ENCODE measurements at places on chromosomes 2 and 18.

- no peak for DNase-seq
Observed at GRCh38 chr2:223959688-223960087, 2.4 kb downstream of the MRPL44 start.

DNA sequence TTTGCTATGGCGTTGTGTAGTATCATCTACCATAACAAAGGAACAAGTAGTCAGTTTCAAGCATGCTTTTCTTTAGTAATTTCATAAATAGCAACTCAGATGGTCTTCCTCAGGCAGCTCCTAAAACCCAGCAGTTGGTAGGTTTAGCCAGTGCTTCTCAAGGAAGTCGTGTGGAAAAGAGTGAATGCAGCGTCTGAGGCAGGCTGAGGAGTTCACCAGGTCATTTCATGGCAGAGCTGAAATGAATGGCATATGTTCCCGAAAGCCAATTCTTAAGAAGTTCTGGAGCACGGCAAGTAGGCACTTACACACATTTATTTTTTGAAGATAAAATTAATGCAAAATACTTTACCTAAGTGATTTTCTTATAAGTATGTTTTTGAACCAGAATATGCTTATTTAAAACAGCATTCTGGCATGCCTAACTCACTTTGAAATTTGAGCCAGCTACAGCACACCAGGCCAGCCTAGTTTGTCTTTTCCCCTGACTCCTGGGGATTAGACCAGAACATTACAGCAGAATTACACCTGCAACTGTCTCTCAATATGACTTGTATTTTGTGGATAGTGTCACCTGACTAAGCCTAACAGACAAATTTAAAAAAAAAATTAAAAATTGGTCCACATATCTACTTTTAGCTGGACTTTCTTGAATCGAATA is 62.2 kb downstream of the OSBPL6 start:
- no peak for DNase-seq

- no peak for DNase-seq
Observed at GRCh38 chr2:83730223-83730622, 728.9 kb downstream of the SUCLG1 start.

DNA sequence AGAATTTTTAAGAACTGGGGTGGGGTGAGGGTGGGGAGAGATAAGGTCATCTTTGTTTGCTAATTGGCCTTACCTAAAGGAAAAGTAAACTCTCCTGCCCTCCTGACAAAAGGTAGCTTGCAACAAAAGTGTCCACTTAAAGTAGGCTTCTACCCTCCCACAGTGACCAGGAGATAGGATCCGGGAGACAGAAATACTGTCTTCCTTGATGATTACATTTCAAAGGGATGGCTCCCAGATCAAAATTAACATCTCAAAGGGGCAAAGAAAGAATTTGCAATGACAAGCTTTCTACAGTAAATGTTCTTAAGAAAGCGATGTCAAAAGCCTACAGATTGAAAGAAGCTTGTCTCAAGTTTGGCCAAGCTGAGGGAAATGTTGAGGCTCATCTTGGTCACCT is 775.3 kb downstream of the CPS1 start:
- no peak for DNase-seq

DNA sequence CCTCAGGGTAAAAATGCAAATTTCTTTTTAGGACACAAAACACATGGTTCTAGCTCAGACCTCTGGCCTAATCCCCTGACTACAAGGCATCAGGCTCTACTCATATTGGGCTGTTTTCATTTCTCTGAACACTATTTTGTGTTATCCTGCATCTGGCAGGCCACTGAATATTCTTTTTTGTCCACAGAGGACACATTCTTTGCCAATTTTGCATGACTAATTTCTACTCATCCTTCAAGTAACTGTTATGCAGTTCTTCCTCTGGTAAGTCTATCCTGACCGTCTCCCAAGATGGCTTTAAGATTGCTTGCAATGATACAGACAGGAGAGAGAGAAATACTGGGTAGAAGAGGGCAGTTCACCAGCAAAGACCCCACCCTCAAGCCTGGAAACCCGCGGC is 107.6 kb upstream of the RGPD4 start:
- DNase-seq = no peak

DNA sequence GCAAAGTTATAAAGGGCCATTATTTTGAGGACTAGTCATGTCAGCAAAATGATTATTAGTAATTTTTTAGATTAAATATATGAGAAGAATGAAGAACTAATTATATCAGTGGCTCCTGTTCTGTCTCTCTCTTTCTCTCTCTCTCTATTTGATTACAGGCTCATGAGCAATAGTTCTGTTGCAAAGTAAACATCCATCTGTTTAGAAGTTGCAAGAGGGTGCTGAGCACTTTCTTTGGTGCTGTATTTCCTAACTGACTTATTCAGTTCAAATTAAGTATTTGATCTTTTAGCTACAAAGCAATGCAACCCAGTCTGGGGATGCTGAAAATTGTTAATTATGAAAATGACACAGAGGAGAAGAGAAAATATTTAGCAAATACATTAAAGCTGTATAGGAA is 408.1 kb upstream of the UBE2E3 start:
- no peak for DNase-seq

DNA sequence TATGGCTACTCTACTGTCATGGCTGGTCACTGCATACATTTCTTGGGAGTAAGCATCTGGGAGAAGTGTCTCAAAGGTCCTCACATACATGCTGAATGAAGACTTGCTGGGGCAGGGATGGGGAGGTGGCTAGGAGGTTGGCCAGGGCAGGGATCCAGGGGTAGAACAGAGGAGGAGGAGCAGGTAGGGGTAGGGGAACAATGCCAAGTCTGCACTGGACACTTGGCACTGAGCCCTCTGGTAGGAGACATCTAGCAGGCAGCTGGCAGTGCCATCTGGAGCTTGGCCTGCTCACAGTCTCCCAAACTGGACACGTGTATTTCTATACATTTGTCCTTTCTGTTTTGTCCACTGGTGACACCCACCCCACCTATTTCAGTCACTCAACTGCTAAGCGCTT is 62.7 kb upstream of the REV1 start:
- DNase-seq = no peak

DNA sequence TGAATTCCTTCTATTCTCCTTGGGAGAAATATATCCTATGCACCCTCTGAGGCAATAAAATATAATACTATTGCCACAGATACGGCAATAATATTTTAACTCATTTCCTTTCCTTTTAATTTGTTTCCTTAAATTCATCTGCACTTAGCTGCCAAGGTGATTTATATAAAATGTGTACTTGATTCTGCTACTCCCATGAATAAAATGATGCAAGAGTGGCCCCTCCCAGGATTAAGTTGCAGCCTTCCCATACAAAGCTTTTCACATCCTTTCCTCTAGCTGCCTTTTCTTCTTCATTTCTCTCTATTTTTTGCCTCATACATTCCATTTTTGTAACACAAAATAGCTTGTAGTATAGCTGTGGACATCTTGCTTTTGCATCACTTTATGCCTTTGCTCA is 464.1 kb upstream of the ZEB2 start:
- DNase-seq = no peak

- no peak for DNase-seq
Observed at GRCh38 chr2:230722207-230722885, 9.7 kb downstream of the CAB39 start.

DNA sequence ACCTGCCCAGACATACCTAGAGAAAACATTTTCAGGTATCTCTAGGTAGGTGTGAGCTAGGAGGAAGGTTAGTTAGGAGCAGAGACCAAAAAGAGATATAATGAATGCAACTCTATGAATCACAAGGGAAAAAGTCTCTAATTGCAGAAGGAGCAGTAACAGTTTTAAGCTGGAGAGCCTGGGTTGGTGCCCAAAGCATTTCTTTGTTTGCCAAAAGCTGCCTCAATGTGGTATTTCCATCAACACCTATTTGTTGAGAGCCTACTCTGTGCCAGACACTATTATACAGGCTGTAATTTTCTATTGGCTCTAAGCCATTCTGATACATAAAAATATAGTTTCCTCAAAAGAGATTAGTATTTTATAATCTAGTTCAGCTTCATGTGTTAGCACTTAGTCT is 141.6 kb downstream of the UBE2E3 start:
- no peak for DNase-seq

- no peak for DNase-seq
Observed at GRCh38 chr2:69786052-69786560, 43.4 kb upstream of the GMCL1 start.

DNA sequence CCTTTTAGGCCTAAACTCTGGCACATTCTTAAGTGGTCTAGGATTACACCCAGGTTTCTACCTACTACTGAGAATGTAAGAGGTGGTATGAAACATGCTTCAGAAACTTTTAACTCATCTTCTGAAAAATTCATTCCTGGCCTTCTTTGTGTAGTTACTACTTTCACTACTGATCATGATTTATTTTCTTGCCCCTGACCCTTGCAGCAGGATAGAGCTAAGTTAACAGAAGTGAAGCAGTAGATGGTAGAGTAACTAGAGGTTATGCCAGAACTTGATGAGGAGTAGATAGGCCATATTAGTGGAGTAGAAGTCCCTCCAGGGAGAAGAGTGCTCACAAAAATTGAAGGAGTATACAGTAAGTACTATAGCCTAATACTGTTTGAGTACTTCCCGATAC is 75.5 kb upstream of the MSTN start:
- DNase-seq = no peak

GRCh38 chr2:206267567-206267966 is 6.9 kb upstream of the ZDBF2 start:
- DNase-seq = no peak

- DNase-seq = no peak
Observed at GRCh38 chr2:155528034-155528433, 804.5 kb downstream of the NR4A2 start.

DNA sequence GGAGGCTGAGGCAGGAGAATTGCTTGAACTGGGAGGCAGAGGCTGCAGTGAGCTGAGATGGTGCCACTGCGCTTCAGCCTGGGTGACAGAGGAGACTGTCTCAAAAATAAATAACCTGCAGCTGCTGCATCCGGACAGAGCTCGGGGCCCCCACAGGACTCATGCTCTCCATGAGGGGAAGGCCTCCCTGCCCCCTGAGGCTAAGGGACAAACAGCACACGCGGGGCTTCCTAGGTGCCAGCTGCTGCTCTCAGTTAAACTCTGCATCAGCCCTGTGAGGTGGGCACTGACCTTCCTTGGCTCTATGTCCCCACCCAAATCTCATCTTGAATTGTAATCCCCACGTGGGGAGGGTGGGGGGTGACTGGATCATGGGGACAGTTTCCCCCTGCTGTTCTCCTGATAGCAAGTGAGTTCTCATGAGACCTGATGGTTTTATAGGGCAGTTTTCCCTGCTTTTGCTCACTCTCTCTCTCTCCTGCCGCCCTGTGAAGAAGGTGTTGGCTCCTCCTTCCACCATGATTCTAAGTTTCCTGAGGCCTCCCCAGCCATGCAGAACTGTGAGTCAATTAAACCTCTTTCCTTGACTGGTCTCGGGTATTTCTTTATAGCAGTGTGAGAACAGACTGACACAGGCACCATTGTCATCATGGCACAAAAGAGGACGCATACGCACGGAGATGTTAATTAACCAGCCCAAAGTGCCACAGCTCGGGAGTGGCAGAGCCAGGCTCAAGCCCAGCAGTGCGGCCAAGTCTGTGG is 49.9 kb upstream of the TAF1B start:
- no peak for DNase-seq

- DNase-seq = no peak
Observed at GRCh38 chr2:171509945-171510731, 12.1 kb upstream of the CYBRD1 start.

DNA sequence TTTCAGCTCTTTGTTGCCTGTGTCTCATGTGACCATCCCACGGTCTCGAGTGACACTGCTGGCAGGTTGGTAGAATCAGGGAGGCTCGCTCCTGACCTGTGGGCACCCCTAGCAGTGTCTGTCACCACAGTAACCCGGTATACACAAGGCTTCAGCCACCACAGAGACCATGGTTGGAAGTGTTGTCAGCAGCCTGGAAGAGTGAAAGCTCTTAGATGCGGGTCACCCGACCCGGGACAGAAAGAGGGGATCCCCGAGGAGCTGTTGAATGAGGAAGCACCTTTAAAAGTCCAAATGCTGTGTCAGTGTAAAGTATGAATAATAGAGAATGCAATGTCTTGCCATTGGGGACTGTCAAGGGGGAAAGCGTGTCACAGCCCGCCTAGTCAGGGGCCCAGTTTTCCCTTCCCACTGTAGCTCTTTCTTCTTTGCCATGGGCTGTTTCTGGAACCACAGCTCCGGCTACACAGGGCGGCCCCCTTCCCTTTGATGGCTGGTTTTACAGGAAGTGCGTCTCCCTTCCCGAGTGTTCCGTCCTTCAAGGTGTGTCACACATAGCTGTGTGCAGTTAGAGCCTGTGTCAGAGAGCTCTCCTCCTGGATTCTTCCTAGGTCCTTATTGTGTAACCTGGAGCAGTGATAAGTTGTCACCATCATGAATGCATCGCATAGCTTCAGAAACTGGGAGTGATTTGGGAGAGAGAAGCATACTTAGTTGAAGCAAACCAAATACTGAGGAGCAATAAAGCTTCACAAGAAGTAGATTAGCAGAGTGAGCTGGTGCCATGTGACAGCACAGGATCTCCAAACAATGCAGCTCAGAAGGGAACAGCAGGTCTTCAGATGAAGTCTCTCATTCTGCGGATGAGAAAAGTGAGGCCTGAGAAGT is 81.4 kb downstream of the MTCL1 start:
- DNase-seq = no peak

DNA sequence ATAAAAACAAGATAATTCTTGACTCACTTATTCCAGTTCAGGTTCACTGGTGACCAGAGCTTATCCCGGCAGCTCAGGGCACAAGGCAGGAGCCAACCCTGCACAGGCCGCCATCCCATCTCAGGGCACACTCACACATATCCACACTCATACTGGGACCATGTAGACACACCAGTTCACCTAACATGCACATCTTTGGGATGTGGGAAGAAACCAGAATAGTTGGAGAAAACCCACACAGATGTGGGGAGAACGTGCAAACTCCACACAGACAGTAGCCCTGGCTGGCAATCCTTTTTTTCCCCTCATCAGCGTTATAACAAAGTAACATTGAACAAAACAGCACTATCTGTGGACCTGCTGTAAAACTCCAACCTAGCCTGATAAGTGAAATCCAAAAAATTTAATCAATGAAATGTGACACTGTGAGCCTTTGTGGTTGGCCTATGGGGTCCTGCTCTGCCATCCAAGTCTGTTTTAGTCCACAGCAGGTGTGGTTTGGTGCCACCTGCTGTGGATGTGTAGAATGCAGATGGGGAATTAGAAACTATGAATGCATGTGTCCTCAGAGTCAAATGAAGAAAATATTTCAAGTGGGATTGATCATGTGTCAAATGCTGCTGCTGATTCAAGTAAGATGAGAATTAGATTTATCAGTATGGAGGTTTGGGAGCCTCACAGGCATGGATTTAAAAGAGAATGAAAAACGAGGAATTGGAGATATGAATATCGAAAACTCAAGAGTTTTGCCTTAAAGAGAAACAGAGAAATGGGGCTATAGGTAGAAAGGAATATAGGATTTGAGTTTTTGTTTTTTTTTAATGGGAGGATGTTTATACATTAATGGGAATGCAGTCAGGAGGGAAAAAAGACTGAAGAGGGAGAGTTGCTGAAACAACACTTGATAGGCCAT is 47.0 kb downstream of the UGP2 start:
- DNase-seq = no peak

GRCh38 chr2:119231975-119232665 is 8.5 kb downstream of the STEAP3 start:
- no peak for DNase-seq
